Esophagus squamous epithelium (tissue), 5 donors: ENCODE measurements at places on chromosomes 16 and 17.

- DNase-seq = no peak
These were observed 13.5 kb upstream of the PRKAR1A start for GRCh38 chr17:68498479-68499326.

GRCh38 chr16:57711993-57712392 is 17.4 kb downstream of the DRC7 start:
- no peak for DNase-seq

- no peak for DNase-seq
These were observed 583.4 kb upstream of the PSMD7 start for GRCh38 chr16:73713251-73713650.

DNA sequence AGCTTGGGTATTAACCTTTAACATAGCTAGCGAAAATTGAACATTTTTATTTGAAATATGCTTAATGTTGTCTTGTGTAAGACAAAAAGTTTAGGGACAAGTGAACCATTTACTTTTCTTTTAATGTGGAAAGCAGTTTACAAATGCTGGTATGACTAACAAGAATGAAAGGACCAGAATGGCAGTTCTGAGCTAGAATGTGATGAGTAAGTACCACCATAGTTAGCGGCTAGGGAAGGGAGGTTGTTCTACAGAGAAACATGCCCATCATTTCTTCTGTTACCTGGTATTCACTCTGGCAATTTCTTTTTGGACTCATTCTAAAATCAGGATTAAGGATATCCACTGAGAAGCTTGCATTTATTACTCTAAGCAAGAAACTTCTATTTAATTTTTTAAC is 121.1 kb downstream of the WWOX start:
- no peak for DNase-seq

DNA sequence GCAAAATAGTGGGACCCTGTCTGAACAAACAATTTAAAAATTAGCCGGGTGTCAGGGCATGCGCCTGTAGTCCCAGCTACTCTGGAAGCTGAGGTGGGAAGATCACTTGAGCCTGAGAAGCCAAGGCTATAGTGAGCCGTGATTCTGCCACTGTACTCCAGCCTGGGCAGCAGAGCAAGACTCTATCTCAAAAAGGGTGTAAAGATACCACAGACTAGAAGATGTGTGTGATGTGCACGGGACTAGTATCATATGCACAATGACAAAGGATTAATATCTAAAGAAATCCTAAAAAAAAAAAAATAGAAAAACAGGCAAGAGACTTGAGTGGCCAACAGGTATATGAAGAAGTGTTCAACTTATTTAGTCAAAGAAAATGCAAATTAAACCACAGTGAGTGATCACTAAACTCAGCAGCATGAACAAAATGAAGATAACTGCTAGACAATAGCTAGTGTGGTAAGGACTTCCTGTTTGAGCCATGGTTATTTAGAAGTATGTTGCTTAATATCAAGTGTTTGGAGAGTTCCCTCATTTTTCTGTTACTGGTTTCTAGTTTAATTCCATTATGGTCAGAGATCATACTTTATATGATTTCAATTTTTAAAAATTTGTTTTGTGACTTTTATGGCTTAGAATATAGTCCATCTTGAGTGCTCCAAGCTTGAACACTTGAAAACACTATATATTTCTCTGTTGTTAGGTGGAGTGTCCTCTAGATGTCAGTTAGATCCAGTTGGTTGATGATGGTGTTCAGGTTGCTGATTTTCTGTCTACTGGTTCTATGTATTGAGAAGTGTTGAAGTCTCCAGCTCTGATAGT is 14.7 kb upstream of the SLX4 start:
- DNase-seq = no peak

- DNase-seq = no peak
These were observed 76.1 kb upstream of the SDK2 start for GRCh38 chr17:73720187-73720834.

DNA sequence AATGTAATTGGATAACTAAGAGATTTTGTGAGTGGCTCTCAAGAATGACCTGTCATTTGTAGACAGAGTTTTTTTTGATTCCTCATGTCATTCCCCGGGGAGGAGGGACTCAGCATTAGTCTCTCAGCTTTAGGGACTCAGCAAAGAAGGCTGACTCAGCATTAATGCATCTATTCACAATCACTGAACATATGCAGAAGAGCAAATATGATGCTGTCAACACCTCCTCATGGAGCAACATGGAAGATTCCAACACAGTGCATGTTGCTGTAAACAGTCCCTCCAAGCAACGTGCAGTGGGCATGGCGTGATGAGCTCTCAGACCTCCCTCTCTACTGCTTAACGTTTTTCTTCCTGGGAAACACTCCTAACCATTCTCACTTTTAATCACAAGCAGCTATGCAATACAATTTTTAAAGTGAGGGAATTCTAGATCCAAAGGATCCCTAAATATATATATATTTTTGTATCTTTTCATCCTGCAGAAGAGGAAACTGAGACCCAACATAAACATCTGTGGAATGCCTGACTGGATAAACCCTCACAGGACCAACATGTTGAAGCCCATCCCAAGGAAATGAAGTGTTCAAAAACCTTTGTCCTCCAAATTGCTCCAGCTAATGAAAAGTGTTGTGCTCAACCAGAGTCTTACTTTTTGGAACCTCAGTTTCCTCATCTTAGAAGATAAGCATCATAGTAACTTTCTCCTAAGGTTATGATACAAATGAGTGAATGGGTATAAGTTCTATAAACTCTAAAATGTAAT is 38.9 kb downstream of the TMEM100 start:
- DNase-seq = no peak

DNA sequence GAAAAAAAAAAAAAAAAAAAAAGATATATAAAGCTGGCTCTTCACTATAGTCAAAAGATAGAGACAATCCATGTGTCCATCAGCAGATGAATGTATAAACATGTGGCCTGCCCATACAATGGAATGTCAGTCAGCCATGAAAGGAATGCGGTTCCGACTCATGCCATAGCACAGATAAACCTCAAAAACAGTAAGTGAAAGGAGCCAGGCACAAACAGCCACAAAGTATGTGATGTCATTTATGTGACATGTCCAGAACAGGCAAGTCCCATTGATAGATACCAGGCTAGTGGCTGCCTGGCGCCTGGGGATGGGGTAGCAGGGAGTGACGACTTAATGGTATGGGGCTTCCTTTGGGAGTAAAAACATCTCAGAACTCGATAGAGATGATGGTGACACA is 155.7 kb downstream of the CMIP start:
- no peak for DNase-seq

DNA sequence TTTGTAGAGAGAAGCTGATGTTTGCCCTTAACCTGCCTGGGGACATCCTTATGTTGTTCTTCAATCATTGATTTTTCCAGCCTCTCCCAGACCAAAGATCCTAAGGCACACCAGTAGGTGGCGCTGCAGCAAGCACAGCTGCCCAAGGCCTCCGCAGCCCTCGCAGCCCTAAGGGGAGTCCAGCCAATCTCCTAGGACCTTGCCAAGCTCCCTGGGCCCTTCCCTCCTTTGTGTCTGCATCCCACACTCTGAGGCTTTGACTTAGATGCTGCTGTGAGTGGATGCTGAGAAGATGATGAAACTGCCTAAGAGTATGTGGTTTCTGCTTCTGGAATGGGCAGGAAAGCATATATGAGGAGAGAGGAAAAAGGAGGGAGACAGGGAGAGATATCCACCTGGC is 47.1 kb downstream of the SPACA3 start:
- DNase-seq = no peak

DNA sequence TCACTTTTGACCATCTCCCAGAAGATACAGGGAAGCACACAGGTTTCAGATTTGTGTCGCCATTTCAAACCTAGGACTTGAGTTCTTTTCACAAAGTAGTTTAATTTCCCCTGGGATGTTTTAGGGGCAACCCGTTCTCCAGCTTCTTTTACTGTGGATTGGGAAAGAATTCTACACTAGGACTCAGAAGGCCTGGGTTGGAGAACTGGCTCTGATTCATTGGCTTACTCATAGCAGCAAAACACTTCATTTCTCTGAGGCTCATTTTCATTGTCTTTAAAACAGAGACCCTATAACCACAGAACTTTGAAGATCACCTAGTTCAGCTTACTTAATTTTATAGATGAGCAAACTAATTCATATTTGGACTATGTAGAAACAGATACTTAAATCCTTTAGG is 175.9 kb upstream of the SALL1 start:
- DNase-seq = no peak

DNA sequence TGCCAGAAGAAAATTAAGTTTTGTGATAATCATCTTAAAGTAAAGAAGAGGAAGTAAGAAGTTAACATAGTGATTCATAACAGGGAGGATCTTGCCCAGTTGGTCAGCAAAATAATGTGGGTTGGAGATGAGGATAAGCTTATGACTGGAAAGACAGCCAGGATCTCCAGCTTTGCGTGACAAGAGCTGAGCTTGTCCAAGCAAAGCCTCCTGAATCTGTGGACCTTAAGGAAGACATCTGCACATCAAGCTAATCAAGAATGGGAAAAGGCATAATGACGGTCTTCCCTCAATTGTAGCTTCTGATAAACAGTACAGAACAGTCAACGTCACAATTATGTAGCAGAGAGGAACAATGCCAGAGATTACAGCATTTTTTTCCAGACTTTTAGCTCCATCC is 744.7 kb upstream of the GOT2 start:
- no peak for DNase-seq

GRCh38 chr17:39916918-39917317 is 1.5 kb downstream of the GSDMB start:
- no peak for DNase-seq

- DNase-seq = no peak
These were observed 25.5 kb downstream of the COPZ2 start for GRCh38 chr17:48012151-48012520.

GRCh38 chr17:58377093-58377601 is 25.1 kb upstream of the SUPT4H1 start:
- DNase-seq = no peak

- DNase-seq = peak; percentile 80
These were observed at the start of gene DCTPP1 for GRCh38 chr16:30429678-30430427. Gene DCTPP1, minus strand, starts transcription at chr16:30430030. Its CDS starts 50 bp downstream, at chr16:30429980.

- DNase-seq = no peak
These were observed 2.5 kb downstream of the PRAC2 start for GRCh38 chr17:48725288-48726064.

DNA sequence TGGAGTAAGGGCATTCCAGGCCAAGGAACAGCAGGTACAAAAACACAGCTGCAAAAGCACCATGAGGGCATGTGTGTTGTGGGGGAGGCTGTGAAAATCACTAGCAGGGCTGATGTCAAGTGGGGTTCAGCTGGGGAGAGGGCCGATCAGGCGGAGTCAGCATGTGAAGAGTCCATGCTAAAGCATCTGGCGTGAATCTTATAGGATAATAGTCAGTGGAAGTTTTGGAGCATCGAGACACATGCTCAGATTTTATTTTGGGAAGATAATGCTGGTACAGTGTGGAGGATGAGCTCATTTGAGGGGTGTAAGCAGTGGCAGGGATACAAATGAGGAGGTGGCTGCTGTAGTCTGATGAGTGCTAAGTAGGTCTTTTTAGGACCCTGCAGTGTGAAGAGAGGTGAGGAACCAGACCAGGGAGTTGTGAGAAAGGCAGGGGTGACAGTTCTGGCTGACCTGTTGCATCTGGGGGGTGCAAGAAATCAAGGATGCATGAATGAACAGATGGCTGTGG is 30.3 kb downstream of the MMD start:
- DNase-seq = no peak

DNA sequence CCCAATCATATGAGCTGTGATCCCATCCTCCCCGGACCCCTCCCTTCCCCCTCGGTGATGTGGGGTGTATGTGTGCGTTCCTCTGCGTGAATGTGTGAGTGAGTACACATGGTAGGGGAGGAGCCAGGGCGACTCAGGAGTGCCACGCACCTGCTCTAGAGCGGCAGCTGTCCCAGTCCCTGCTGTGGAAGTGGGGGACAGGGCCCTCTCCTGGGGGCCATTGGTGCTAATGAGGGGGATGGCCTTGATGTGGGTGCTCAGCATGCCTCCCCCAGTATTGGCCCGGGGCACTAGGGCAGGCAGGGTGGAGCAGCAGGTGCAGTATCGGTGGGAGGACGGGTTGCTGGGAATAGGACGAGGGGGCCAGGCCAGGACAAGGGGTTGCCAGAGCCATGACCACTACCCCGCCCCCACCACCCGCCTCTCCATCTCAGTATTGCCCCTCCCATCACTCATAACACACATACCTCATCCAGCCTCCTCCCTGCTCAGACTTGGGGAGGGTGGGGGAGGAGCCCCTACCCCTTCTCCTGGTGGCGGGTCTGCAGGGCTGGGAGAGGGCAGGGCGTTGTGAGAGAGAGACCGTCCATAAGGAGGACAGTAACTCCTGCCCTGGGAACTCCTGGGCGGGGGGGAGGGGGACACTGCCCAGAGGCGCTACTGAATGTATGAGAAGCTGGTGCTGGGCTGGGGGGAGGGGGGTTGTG is 8.5 kb downstream of the NR1D1 start:
- no peak for DNase-seq

- peak; percentile 18 for DNase-seq
These were observed 399.7 kb downstream of the XYLT1 start for GRCh38 chr16:17070882-17071592.

- no peak for DNase-seq
These were observed 169.3 kb downstream of the CDH13 start for GRCh38 chr16:82796047-82796446.

- DNase-seq = no peak
These were observed 1.0 kb upstream of the KRTAP4-2 start for GRCh38 chr17:41178843-41179616.

DNA sequence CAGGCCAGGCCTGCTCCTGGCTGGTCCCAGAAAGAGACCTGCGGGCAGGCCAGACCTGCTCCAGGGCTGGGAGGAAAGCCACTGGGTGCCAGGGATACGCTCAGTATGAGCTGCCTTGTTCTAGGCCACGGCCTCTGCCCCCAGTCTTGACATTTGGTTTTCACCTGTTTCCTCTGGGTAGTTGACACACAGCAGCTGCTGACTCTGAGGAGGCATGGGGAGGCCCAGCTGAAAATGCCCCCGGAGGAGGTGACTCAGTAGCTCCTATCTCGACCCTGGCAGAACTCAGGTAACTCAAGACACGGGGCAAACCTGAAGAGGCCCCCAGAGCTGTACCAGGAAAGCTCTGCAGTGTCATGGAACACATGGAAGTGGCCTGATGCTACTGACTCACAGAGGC is 13.9 kb upstream of the ADGRG1 start:
- DNase-seq = no peak

DNA sequence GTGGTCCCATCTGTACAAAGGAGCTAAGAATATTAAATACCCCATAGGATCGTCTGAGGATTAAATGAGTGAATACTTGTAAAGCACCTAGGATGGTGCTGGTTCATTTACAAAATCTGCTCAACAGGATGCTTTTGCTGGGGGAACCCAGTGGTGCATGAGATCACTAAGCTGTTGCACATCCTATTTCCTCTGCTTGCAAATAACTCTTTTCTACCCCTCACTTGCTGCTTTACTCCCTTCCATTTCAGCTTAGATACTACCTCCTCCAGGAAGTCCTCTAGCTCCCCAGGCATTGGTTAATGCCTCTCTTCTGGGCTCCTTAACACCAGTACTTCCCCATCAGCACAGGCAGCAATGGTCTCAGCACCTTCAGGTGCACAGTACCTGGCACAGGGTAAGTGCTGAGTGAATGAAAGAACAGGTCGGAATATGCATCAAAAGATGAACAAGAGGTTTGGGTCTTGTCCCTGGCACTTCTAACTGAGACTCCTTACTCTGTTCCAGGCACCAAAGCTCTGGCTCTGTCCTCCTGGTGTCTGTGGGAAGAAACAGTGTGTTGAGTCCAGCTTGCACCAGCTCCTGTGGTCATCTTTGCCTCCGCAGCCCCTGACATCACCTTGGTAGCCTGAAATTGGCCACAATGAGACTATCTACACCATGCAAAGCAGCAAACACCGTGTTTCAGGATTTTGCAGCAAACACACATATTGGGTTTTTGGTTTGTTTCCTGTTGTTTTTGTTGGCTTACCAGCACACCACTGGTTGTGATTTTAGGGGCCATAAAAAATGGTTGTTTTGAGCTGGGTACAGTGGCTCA is 24.1 kb upstream of the IL21R start:
- no peak for DNase-seq
